ENCODE measurements at places on chromosomes 4 and X.

GRCh38 chrX:24423960-24424359 is 41.1 kb upstream of the PDK3 start:
- DNase-seq = no peak

DNA sequence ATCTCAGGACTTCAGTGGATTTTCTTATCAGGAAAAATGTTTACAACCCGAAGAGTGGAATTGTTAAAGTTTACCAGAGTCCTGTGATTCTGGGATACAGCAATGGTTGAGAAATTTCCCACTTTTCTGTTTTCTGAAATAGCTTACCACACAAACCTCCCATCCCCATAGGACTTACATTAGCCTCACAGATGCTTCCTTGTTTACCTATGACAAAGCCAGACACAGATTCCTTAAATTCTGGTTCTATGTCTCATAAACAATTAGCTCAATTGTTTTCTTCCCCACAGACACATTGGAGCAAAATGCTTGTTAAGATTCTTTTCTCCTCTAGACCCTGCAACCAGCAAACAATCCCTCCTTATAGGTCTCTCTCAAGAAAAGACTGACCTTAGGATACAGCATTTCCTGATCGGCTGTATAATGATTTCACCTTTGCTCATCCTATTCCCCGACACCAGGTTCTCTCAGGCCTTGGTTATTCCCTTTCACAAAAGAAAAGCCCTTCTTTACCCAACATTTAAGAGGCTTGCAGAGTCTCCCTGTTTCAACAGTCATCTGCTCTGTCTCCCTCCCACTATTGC is 886.2 kb downstream of the ARAP2 start:
- DNase-seq = no peak

- no peak for DNase-seq
Measured at GRCh38 chrX:3674881-3675280, 38.6 kb downstream of the PRKX start.

GRCh38 chr4:159434114-159434870 is 331.4 kb downstream of the RAPGEF2 start:
- DNase-seq = no peak

DNA sequence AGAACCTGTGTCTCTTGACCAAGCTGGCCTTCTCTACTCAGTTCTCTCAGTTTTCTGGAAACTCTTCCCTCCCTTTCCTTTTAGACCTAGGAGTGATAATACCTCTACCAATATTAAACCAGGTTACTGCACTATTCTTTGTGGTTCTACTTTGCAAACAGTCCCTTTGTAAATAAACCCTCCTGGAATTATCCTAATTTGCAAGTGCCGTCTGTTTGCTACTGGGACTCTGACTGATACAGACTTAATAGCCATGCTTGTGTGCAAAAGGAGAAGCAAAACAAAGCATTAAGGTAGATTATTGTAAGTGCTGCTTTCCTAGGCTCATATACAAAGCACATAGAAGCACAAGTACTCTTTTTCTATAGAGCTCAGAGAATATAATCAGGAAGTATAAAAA is 507.0 kb downstream of the INPP4B start:
- DNase-seq = no peak

- no peak for DNase-seq
Measured at GRCh38 chr4:169348541-169348940, 77.8 kb upstream of the SH3RF1 start.

Measured in activated CD4-positive, alpha-beta T cell treated with anti-CD3 and anti-CD28 coated beads, Interleukin-2, amount 50 U/mL, for 16 hours (primary cell).